Keratinocyte (primary cell): ENCODE measurements at places on chromosomes 11 and 22.

GRCh38 chr11:77213589-77214428 lies 85.8 kb downstream of the MYO7A start:
- DNase-seq = no peak

- DNase-seq = no peak
These were observed 10.1 kb downstream of the CSRP3 start for GRCh38 chr11:19191530-19192169.

DNA sequence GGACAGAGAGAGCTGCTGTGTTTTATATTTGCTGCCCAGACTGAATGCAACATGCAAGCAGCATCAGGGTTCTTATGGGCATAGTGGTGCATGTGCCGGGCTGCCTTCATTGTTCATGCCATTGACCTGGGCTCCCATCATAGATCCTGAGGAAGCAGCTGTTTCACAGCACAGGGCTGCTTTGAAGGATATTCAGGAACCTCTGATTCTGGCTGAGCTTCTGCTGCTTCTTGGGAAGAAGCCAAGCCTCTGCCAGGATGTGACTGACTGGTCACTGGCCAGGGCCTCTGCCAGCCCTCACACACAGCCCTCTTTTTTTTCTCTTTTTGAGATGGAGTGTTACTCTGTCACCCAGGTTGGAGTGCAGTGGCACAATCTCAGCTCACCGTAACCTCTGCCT lies 43.3 kb downstream of the CYB5R2 start:
- no peak for DNase-seq

DNA sequence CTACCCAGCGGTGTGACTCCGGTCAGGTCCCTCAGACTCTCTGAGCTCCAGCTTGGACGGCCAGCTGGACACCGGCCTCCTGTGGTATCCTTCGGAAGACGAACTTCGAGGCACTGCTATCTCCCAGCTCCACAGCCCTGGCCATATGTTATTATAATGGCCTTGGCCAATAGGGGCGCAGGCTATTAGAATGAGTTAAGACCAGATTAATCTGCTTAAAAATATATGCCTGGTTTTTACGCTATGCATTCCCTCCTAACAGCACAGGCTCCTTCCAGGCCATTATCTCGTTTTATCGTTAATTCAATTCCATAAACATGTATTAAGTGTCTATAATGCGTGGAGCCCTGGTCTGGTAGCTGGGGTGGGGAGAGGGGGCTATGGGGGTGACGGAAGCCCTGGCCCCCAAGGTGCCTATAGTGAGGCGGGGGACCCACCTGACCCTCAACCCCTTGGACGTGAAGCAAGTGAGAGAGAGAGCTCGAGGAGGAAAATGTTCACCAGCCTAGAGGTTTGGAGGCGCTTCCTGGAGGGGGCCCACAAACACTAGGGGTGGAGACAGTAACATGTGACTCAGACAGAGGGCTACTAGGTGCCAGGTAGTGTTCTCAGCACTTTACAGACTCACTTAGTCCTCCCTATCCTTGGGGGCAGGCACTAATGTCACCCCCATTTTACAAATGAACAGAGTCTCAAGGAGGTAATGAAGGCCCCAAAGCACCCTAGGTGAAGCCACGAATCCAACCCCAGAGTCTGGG lies 37.5 kb upstream of the TCF20 start:
- no peak for DNase-seq

GRCh38 chr22:48778308-48779195 lies 1049.1 kb downstream of the BRD1 start:
- no peak for DNase-seq

- DNase-seq = no peak
These were observed 95.4 kb downstream of the RNF169 start for GRCh38 chr11:74844072-74844471.

GRCh38 chr11:118529584-118530175 lies 1.3 kb upstream of the TMEM25 start:
- no peak for DNase-seq

- DNase-seq = no peak
These were observed 45.0 kb downstream of the IGLL1 start for GRCh38 chr22:23534851-23535717.

DNA sequence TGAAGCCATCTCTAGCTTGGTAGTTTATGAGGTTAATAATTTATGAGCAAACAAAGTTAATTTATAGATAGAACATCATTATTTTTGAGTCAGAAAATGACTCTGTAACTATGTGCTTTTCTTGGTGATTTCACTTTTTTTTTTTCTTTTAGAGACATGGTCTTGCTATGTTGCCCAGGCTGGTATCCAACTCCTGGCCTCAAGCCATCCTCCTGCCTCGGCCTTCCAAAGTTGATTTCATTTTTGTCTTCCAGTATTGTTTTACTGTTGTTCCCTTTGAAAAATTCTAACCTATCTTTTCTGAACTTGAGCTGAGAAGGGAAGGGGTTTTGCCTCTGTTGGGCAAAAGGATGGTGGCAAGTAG lies 706 bp upstream of the CXCR5 start:
- no peak for DNase-seq

GRCh38 chr11:115503083-115503885 lies 931 bp downstream of the CADM1 start:
- no peak for DNase-seq

DNA sequence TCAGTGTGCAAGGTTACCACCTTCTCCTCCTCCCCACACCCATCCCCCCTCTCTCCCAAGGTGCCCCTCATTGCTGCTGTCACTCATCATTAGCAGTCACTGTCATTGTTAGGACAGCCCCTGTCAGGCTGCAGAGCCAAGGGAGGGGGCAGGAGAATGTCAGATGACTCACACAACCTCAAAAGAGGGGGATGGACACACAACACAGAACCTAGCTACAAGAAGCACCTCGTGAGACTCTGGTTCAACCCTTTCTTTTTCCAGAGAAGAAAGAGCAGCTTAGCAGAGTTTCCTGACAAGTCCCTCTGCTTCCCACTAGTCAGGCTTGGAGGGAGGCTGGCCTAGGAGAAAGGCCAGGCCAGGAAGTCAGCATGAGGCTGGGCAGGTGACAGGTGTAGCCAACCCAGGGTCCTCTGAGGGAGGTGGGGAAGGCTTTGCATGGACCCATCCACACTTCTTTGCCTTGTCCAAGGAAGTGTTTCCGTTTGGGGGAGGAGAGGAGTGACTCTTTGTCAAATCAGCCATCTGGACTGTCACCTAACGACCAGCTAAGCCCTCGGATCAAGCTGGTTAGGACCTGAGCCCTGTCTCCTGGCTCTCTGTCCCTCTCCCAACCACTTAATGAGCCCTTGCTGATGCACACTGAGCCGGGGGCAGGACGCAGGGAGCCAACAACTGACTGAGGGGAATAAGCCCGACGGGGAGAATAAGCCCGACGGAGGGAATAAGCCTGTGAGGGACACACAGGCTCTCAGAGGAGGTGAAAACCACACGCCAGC lies 18.3 kb downstream of the ADORA2A start:
- no peak for DNase-seq

GRCh38 chr11:46913484-46913883 lies 4.9 kb downstream of the LRP4 start:
- no peak for DNase-seq

- no peak for DNase-seq
These were observed 8.0 kb upstream of the FERMT3 start for GRCh38 chr11:64198511-64198910.

GRCh38 chr11:67293090-67293489 lies 4.0 kb downstream of the ANKRD13D start:
- DNase-seq = peak; percentile 89

DNA sequence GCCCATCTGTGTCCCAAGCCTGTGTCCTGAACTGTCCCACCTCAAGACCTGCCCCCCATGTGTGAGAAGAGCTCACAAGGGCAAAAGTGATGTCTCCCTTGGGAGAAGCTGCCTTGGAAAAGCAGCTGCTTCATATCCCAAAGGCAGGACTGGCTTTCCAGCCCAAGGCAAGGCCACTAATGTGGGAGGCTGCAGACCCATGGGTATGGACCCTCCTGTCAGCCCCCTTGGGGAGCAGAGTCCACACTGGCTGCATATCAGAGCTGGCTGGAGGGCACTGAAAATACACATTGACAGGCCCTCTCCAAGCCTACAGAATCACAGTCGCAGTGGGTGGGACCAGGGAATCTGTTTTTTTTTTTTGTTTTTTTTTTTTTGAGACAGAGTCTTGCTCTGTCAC lies 2.7 kb downstream of the PELI3 start:
- no peak for DNase-seq

DNA sequence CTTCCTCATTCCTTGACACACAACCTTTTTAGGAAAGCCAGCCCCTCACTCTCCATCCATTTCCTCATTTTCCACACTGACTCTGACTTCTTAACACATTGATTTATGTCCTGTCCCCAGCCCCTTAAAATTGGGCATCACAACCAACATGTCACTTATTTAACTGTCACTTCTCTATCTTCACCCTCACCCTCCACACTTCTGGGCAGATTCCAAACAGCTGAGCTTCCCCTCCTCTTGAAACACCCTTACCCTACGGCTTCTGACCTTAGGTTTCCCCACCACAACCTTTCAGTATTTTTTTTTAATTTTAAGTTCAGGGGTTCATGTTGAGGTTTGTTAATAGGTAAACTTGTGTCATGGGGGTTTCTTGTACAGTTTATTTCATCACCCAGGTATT lies 696.3 kb downstream of the DLG2 start:
- DNase-seq = no peak

DNA sequence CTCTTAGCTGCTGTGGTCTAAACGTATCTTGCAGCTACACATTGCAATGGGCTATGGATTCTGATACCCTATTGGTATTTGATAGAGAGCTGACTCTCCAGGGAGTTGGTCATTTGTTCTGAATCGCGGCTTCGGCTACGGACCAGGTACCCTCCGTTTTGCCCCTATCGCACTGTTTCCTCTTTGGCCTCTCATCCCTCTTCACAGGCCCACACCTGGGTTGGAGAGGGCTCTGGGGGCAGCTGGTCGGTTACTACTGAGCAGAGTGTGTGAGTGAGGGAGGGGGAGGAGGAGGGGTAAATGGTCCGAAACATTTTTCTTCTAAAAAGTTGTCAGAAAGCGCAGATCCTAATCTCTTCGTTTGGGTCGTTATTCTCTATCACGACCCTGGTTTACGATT lies 48.8 kb upstream of the HSD17B12 start:
- no peak for DNase-seq

GRCh38 chr11:114202011-114202609 lies 94.1 kb upstream of the NNMT start:
- DNase-seq = no peak

DNA sequence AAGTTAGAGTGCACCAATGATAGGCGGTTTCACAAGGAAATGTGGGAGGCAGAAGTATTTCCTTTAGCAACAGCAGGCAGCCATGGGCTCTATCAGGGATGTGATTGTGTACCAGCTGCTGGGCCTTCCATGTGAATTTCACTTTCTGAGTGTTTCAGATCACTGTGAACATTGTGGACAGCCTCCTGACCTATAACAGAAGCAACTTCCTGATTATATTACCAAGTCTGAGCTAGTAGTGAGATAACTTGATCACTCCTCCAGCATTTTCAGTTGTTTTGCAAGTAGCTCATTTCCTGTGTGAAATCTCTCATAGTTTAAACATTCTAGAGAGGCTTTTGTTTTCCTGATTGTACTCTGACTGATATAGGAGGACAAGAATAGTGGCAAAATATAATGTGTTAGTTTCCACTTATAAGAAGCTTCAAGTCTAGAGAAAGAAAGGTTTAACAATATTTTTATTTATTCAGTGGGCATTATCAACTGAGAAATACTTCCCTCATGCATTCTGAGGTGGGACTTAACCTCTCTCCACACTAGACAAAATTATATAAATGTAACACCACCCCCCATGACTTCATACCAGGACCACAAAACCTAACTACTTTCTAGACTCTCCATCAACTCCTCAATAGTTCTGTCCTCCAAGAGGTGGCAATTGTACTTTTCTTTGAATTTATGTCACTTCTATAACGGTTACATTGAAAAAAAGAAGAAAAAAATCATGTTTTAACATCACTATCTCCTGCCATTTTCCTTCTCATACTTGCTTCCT lies 184.2 kb upstream of the LUZP2 start:
- no peak for DNase-seq

DNA sequence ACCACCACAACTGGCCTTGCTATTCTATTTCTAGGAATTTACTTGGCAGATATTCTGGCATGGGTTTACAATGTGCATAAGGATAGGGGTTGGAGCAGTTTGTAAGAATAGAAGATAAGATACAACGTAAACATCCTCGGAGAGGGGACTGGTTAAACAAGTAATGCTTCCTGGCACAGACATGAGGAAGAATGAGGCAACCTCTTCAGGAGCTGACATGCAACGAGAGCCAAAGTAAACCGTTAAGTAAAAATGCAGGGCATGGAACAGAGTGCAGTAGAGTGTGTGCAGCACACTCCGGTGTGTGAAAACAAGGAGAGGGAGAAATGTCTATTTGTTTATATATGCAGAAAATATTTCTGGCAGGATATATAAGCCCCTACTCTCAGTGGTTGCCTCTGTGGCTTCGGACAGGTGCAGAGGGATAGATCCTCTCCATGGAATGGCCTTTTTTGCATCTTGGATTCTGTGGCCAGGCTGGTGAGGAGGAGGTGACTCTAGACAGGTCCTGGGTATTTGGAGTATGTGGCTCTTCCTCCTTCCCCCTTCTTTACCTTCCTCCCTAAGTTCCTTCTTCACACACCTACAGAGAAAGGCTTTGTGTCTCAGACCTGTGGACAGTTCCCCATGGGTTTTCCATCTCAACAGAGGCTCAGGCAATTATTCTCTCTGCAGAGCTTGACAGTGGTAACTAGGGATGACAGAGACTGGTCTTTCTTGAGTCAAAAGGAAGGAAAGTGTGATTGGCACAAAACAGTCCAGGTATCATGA lies 2.5 kb downstream of the RAB36 start:
- DNase-seq = no peak

DNA sequence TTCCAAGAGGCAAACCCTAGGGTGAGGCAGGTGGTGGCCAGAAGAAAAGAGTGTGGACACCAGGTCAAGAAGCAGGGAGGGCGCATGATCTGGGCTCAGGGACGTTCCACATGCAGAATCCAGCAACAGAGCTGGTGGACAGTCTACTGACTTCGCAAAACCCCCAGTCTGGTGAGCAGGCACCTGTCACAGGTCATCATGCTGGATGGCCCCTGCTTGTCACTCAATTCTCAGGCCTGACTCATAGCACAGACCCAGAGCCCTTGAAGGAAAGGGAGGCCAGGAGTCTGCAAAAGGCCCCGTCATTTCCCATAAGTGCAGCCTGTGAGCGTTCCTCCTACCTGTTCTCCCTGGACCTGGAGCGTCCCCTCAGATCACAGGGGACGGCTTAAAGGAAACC lies 18.2 kb downstream of the APOL4 start:
- DNase-seq = no peak

- DNase-seq = no peak
These were observed 44.4 kb upstream of the WNT11 start for GRCh38 chr11:76250520-76251225.
